ENCODE measurements at places on chromosomes 7 and 10. TPM values are rescaled to one million over a fixed set of nuclear protein-coding genes. Genes with fewer than 3 reads are reported as not detected.

Gene C7orf57
- polyA plus RNA-seq = not detected

Gene NKX1-2
- polyA plus RNA-seq = not detected

Gene ACTR1A
- polyA plus RNA-seq = 61.5 TPM

Gene ADRA2A
- 10.6 TPM for polyA plus RNA-seq

Gene GJD4
- polyA plus RNA-seq = not detected

Gene PNLIPRP2
- not detected for polyA plus RNA-seq

Gene IQCE
- 4.3 TPM for polyA plus RNA-seq

Gene MAT1A
- polyA plus RNA-seq = 4.4 TPM

Gene ZNRF2
- 5.4 TPM for polyA plus RNA-seq

Gene NPFFR1
- 0.11 TPM for polyA plus RNA-seq

Gene ANXA8L1
- polyA plus RNA-seq = 5.6 TPM

Gene UCN3
- 1.5 TPM for polyA plus RNA-seq

Gene OR2A42
- polyA plus RNA-seq = not detected

Gene HBP1
- polyA plus RNA-seq = 65.2 TPM

Gene PRKG1
- polyA plus RNA-seq = 13.2 TPM

Gene IFIT2
- 5.3 TPM for polyA plus RNA-seq

Gene CALCR
- not detected for polyA plus RNA-seq

Gene FAM241B
- polyA plus RNA-seq = 4.6 TPM

Gene TMEM229A
- polyA plus RNA-seq = not detected

Gene PDK4
- polyA plus RNA-seq = 182 TPM

Gene CCDC3
- polyA plus RNA-seq = 51.9 TPM

Gene NKX6-2
- polyA plus RNA-seq = 1.2 TPM

Gene KNDC1
- polyA plus RNA-seq = 0.13 TPM

Gene CDH23
- polyA plus RNA-seq = 15.5 TPM

Gene CPXM2
- polyA plus RNA-seq = 11.6 TPM

Gene SOSTDC1
- polyA plus RNA-seq = 0.15 TPM

Gene IQUB
- 0.13 TPM for polyA plus RNA-seq

Gene FGF8
- polyA plus RNA-seq = 0.36 TPM

Gene STYXL1
- polyA plus RNA-seq = 34.9 TPM

Gene LRRD1
- not detected for polyA plus RNA-seq

Gene NPM3
- polyA plus RNA-seq = 38.1 TPM

Gene GPER1
- 9.9 TPM for polyA plus RNA-seq

Gene TUBAL3
- 0.04 TPM for polyA plus RNA-seq

Gene ZP3
- 2.2 TPM for polyA plus RNA-seq

Gene PTPN20
- polyA plus RNA-seq = 1.3 TPM

Gene GPR26
- not detected for polyA plus RNA-seq

Gene NCF1
- 7.0 TPM for polyA plus RNA-seq

Gene CNPY1
- polyA plus RNA-seq = not detected

Gene FOXI2
- not detected for polyA plus RNA-seq

Gene SEC61G
- polyA plus RNA-seq = 383 TPM

Gene CUX1
- polyA plus RNA-seq = 40.9 TPM

Gene BTBD16
- polyA plus RNA-seq = 0.07 TPM

Gene CASD1
- 16.5 TPM for polyA plus RNA-seq

Gene FOXP2
- 2.0 TPM for polyA plus RNA-seq

Gene CFAP46
- polyA plus RNA-seq = not detected

Gene SPDYE9
- not detected for polyA plus RNA-seq

Gene AGR2
- polyA plus RNA-seq = 12.9 TPM
